ENCODE measurements at places on chromosomes 13 and 19.

DNA sequence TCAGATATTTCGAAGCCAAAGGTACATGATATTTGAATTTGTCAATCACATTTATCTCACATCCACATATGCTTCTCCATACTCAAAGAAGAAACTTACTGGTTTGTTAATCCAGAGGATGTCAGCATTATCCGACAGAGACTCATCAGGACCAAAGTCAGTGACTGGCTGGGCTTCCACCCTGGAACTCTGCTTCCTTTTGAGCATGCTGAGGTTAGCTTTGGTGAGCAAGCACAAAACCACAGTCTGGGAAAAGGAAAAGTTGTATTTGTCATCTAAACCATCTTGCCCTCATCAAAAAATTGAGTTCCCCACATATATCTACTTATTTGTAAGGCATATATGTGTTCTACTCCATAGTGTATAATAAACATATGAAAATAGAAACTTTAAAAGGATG lies 17.4 kb downstream of the NALCN start:
- DNase-seq: no peak

DNA sequence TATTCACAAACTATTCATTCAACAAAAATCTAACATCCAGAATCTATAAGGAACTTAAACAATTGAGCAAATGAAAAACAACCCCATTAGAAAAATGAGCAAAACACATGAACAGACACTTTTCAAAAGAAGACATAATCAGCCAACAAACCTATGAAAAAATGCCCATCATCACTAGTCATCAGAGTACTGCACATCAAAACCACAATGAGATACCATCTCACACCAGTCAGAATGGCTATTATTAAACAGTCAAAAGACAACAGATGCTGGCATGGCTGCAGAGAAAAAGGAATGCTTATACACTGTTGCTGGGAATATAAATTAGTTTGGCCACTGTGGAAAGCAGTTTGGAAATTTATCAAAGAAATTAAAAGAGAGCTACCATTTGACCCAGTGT lies 487.6 kb downstream of the GPC6 start:
- no peak for DNase-seq

- DNase-seq: no peak
Observed at GRCh38 chr13:78802912-78803311, 144.0 kb upstream of the OBI1 start.

DNA sequence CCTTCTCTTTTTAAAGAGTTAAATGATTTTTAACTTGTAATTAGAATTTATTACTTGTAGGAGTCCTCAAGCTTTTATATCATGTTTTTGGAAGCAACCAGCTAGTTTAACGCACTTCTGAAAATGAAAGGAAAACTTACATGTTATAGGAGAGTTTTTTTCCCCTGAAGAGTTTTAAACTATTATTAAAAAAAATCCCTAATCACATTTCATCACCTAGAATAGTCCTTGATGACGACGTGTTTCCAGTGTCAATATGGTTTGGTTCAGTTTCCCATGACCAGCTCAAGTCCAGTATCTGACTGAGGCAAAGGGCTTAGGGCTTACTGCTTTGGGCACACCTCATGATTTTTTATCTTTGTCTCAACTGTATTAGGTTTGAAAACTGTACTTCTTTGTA lies 36.0 kb downstream of the URI1 start:
- DNase-seq: no peak

GRCh38 chr13:21980049-21980448 lies 309.2 kb downstream of the FGF9 start:
- DNase-seq: no peak

Measured in T1000 (cell line).